Neuronal stem cell (in vitro differentiated cells): ENCODE measurements at places on chromosomes 6 and 20.

GRCh38 chr6:53433261-53433950 lies 84.7 kb upstream of the ELOVL5 start:
- H3K36me3 ChIP-seq = no peaks in the 10 kb centered on the region
- H3K4me3 ChIP-seq = no peak overlapping the region
- no peak for DNase-seq
- no peak overlapping the region for H3K27ac ChIP-seq

GRCh38 chr6:27743787-27744186 lies 168.4 kb downstream of the OR2B2 start:
- no peaks in the 10 kb centered on the region for H3K36me3 ChIP-seq
- H3K4me1 ChIP-seq = no peaks in the 10 kb centered on the region
- no peak overlapping the region for H3K4me3 ChIP-seq
- H3K27ac ChIP-seq = no peak overlapping the region

DNA sequence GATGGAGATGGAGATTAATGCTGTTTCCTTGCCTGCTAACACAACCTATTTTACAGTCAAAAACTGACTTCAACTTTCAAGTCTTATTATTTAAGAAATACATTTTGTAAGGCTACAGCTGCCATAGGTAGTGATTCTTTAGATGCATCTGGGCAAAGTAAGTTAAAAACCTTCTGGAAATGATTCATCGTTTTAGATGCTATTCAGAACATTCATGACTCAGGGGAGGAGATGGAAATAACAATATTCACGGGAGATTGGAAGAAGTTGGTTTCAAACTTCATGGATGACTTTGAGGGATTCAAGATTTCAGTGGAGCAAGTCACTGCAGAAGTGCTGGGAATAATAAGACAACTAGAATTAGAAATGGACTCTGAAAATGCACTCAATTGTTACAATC lies 174.9 kb upstream of the GGTLC1 start:
- no peaks in the 10 kb centered on the region for H3K36me3 ChIP-seq
- H3K4me3 ChIP-seq = no peak overlapping the region
- DNase-seq = no peak
- H3K4me1 ChIP-seq = no peaks in the 10 kb centered on the region

DNA sequence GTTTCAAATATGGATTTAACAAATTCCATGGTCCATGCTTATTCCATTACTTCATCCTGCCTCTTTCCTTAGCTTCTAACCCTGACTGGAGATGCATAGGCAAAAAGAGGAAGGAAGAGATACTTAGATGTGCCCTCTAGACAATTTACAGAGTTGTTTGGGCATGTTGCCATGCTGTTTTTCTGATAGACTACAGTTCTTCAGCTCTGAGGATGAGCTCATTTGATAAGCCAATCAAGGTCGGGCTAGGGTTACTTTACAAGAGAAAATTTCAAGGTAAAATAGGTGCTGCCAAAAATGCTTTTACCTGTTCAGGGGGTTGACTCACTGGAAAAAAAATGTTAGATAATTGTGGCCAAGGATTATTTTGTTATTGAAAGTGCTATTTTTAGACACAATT lies 5.9 kb downstream of the HCRTR2 start:
- no peak overlapping the region for H3K27ac ChIP-seq
- H3K4me1 ChIP-seq = no peaks in the 10 kb centered on the region
- DNase-seq = no peak
- no peak overlapping the region for H3K4me3 ChIP-seq

DNA sequence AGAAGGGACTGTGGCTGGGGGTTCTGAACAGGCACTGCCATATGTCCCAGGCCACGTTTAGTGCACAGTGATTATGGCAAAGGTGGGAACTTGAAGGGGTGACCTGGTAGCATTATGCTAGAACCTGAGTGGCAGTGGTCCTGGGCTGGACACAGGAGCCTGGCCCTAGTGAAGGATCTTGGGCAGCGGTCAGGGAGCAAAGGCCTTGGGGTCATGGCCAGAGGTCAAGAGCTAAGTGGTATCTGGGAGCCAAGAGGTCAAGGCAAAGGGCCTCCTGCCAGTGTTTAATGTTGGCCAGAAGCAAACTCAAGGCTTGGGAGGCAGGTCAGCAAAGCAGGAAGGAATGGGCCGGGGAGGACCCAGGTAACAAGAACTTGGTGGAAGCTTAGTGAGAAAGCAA lies 254.5 kb downstream of the CDH26 start:
- no peaks in the 10 kb centered on the region for H3K4me1 ChIP-seq
- DNase-seq = no peak
- no peak overlapping the region for H3K27ac ChIP-seq
- H3K27me3 ChIP-seq = peaks cover 6% of the 10 kb centered on the region
- H3K4me3 ChIP-seq = no peak overlapping the region

DNA sequence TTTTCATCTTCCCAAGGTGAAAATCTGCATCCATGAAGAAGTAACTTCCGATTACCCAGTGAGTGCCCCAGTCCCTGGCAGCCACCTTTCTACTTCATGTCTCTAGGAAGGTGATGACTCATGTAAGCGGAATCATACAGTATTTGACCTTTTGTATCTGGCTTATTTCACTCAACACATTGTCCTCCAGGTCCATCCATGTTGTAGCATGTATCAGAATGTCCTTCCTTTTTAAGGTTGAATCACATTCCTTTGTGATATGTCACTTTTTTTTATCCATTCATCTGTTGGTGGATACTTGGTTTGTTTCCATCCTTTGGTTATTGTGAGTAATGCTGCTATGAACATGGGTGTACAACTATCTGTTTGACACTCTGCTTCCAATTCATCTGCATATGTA lies 176.3 kb upstream of the CDYL start:
- no peaks in the 10 kb centered on the region for H3K27me3 ChIP-seq
- H3K36me3 ChIP-seq = no peaks in the 10 kb centered on the region
- no peaks in the 10 kb centered on the region for H3K4me1 ChIP-seq
- H3K27ac ChIP-seq = no peak overlapping the region
- DNase-seq = no peak

GRCh38 chr6:121260651-121261102 lies 73.6 kb downstream of the TBC1D32 start:
- H3K36me3 ChIP-seq = no peaks in the 10 kb centered on the region
- no peak overlapping the region for H3K4me3 ChIP-seq
- no peaks in the 10 kb centered on the region for H3K27me3 ChIP-seq
- no peak for DNase-seq

GRCh38 chr6:168908166-168908565 lies 345.5 kb downstream of the THBS2 start:
- no peak overlapping the region for H3K4me3 ChIP-seq
- DNase-seq = no peak
- H3K36me3 ChIP-seq = no peaks in the 10 kb centered on the region
- H3K27ac ChIP-seq = no peak overlapping the region
- H3K27me3 ChIP-seq = no peaks in the 10 kb centered on the region
- no peaks in the 10 kb centered on the region for H3K4me1 ChIP-seq

DNA sequence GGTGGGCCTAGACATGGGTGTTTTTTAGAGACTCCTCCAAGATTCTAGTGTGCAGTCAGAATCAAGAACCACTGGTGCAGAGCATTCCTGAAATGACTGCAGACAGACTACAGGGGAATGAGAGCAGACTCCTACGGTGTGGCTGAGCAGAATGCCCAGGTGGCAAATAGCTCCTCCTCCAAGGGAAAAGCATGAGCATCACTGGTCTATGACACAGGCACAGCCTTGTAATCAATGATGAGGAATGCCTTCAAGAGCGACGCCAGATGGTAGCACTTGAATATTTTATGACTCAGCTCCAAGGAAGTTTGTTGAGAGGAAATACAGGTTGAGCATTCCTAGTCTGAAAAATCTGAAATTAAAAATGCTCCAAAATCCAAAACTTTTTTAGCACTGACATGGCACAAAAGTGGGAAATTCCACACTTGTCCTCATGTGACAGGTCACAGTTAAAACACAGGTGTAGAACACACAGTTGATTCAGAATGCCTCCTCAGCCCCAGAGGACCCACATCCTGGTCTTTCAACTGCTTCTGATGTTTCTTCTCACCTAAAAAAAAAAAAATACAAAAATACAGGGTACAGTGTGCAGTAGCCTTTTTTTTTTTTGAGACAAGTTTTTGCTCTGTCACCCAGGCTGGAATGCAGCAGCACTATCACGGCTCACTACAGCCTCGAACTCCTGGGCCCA lies 10.6 kb upstream of the FAM8A1 start:
- H3K27me3 ChIP-seq = no peaks in the 10 kb centered on the region
- H3K36me3 ChIP-seq = no peaks in the 10 kb centered on the region

DNA sequence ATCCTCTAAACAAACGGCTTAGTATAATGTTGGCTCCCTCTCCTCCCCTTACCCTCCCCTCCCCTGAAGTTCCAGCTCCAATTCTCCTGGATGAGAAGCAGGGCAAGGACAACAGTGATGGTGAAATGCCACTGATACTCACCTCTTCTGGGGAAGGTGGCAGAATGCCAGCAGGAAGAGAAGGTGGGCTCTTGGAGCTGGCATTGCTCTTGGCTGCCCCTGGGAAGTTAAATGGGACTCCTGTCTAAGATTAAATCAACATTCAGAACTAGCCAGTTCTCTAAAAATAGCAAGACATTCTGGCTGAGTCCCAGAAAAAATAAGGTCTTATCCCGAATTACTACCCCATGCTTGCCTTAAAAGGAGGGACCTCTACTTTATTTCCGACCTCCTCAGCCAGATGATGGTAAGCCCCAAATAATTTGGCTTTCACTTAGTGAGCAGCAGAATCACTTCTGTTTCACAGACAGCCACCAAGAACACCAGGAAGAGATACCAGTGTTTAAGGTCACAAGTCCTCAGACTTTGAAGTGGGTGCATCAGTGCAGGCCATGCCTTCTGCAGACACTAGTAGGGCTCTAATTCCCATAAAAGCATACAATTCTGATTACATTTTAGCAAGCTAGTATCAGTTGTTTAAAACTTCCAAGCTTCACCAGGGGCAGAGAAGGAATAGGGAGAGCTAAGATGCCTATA lies 46.0 kb upstream of the IL17A start:
- no peak overlapping the region for H3K27ac ChIP-seq
- DNase-seq = no peak
- H3K27me3 ChIP-seq = no peaks in the 10 kb centered on the region
- H3K4me3 ChIP-seq = no peak overlapping the region

DNA sequence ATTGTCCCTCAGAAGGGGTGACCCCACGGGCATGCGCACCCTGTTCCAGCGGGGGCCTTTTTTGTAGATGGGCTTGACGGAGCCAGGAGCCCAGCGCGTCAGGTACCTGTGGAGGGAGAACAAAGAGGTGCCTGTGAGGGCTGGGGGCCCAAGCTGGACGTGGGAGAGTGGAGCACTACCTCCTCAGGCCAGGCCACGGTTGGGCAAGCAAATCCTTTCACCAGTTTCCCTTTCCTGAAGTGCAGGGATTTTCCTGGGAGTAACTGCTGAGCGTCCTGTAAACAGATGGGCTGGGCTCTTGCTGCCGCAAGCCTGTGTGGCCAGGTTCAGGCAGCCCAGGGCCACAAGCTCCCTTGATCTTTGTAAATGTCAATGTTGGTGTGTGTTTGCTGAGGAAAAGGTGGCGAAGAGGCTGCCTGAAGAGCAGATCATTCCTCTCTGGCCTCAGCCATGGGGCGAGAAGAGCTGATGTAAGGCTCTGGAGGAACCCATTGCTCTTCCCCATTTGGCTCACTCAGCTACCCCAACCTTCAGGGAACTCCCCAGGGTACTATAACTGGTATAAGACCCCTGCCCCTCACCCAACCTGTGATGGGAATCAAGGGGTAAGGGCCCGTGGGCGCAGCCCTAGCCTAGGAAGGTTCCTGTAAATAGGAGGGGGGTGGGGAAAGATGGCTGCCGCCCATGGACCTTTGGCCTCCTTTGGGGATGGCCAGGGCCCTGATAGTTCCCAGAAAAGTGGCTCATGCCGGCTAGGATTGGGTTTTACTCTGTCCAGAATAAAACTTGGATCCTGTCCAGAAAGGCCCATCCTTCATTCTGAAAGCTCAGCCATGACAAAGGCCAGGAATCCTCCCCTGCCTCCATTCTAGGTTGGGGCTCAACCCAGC lies 15.5 kb downstream of the MRPS18A start:
- peaks cover 27% of the 10 kb centered on the region for H3K36me3 ChIP-seq
- no peak overlapping the region for H3K4me3 ChIP-seq
- H3K27ac ChIP-seq = no peak overlapping the region
- H3K27me3 ChIP-seq = no peaks in the 10 kb centered on the region

DNA sequence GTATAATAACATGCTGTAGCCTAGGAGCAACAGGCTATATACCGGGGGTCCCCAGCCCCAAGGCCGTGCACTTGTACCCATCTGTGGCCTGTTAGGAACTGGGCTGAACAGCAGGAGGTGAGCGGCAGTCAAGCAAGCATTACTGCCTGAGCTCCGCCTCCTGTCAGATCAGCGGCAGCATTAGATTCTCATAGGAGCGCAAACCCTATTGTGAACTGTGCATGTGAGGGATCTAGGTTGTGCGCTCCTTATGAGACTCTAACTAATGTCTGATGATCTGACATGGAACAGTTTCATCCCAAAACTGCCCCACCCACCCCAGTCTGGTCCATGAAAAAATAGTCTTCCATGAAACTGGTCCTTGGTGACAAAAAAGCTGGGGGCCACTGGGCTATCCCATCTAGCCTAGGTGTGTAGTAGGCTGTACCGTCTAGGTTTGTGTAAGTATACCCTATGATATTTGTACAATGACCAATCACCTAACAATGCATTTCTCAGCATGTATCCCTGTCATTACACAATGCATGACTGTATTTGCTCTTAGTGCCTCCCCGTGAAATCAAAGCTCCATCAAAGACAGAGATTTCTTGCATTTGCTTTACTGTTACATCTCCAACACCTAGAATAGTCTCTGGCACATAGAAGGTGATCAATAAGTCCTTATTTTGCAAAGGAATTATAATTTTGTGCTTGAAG lies 30.8 kb downstream of the NHSL1 start:
- no peak overlapping the region for H3K4me3 ChIP-seq
- no peaks in the 10 kb centered on the region for H3K27me3 ChIP-seq
- peaks cover 89% of the 10 kb centered on the region for H3K36me3 ChIP-seq
- DNase-seq = no peak
- no peak overlapping the region for H3K27ac ChIP-seq
- H3K4me1 ChIP-seq = no peaks in the 10 kb centered on the region

- H3K27me3 ChIP-seq = no peaks in the 10 kb centered on the region
- no peak overlapping the region for H3K4me3 ChIP-seq
- no peaks in the 10 kb centered on the region for H3K36me3 ChIP-seq
- H3K4me1 ChIP-seq = no peaks in the 10 kb centered on the region
Measured at GRCh38 chr6:160464744-160465143, 116.6 kb downstream of the SLC22A3 start.

DNA sequence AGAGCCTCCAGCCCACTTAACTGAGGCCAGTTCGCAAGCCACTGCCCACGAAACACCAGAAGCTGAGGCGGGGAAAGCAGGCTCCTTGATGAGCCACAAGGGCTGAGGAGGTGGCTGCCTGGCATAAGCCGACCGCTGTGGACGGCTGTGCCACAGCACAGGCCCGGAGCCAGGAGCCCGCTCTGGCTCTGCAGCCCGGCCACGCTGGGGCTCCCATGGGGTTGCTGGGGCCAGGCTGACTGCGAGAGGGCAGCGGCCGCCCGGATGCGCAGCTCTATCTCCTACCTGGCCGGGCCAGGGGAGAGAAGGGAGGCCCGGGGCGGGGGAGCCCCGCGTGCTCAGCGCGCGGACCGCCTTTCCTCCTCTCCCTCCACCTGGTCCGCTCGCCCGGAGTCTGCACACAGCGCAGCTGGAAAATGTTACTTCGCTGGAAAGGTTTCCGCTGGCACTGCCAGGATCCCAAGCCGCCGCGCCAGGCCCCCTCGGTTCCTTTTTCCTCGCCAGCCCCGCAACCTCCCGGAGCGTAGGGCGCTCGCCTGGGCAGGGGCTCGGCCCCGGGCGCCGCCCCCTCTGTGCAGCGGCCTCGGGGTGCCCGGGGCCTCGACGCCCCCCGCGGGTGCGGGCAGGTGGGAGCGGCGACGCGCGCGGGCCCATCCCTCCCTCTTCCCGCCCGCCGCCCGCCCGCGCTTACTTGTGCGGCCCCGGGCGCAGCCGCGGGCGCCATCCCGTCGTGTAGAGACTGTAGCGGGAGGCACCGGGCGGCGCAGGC lies 657 bp downstream of the EMILIN3 start:
- H3K27ac ChIP-seq = no peak overlapping the region
- DNase-seq = no peak
- H3K27me3 ChIP-seq = peaks cover 6% of the 10 kb centered on the region
